AG04450 (cell line): ENCODE measurements at places on chromosomes 7 and 10. TPM values are rescaled to one million over a fixed set of nuclear protein-coding genes. Genes with fewer than 3 reads are reported as not detected.

The OR9A2 gene
- polyA plus RNA-seq = not detected in 2 replicates

The ASNS gene
- 113 and 117 TPM in 2 replicates for polyA plus RNA-seq

The SAMD8 gene
- polyA plus RNA-seq = 28.2 and 32.2 TPM in 2 replicates

The ARHGEF5 gene
- polyA plus RNA-seq = 0.47 and 0.79 TPM in 2 replicates

The RBP4 gene
- not detected in 2 replicates for polyA plus RNA-seq

The HOXA5 gene
- polyA plus RNA-seq = 48.3 and 51.0 TPM in 2 replicates

The ZNF804B gene
- not detected in 2 replicates for polyA plus RNA-seq

The C7orf57 gene
- not detected in 2 replicates for polyA plus RNA-seq

The KIAA1549 gene
- 2.9 and 4.4 TPM in 2 replicates for polyA plus RNA-seq
